ENCODE measurements at places on chromosomes 7 and 10. TPM values are rescaled to one million over a fixed set of nuclear protein-coding genes. Genes with fewer than 3 reads are reported as not detected.

- DNase-seq, result no peak
These were observed 72.5 kb downstream of the SEMA3D start for GRCh38 chr7:85114342-85114741.

Gene LRRN3
- 6.3 TPM for total RNA-seq

DNA sequence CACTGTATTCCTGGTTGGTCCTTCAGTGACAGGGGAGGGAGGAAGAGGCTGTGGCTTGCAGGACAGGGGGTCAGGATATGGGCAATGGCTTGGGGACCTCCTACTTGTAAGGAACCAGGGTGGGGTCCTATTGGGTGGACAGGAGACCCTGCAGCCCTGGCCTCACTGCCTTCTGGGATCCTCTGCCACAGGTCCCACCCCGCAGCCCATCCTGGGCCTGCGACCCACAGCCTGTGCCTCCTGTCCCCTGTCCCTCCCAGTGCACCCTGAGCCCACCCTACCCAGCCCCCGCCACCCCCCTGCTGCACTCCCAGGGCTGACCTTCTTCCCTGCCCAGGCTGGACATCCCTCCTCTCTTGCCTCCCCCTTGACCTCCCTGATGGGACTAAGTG, 58.7 kb upstream of the MYL10 start:
- no peak for DNase-seq

Gene IRF5
- total RNA-seq, result not detected

Gene VGF
- total RNA-seq, result 8.4 TPM

Gene TBRG4
- total RNA-seq, result 90.1 TPM

GRCh38 chr10:121303287-121303890, 294.9 kb downstream of the FGFR2 start:
- DNase-seq, result no peak

Gene FXYD4
- total RNA-seq, result not detected

DNA sequence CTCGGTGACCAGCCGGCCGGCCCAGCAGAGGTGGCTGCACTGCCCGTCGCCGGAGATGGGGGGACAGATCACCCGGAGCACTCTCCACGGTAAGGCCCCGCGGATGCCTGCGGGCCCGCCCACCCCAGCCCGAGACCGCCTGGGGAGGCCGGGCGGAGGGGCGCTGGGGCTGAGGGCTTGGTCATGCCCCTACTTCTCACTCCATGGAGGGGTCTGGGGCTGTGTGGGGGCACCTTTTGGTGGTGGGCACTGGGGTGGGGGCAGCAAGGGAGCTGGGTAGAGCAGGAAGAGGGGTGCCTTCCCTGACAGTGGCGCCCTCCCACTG, 61.8 kb downstream of the NEURL1 start:
- DNase-seq, result no peak

Gene GPR15LG
- total RNA-seq, result not detected

DNA sequence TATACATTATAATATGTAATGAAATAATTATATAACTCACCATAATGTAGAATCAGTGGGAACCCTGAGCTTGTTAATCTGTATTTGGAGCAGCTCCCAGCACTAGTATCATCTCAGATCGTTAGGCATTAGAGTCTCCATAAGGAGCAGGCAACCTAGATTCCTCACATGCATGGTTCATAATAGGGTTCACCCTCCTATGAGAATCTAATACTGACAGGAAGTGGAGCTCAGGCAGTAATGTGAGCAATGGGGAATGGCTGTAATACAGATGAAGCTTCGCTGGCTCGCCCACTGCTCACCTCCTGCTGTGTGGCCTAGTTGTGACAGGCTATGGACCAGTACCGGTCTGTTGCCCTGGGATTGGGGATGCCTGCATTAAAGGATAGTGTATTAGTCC, 49.5 kb downstream of the RSBN1L start:
- DNase-seq, result no peak

Gene CPEB3
- total RNA-seq, result 8.0 TPM

Gene CAMK2B
- total RNA-seq, result 55.1 TPM

GRCh38 chr7:17010637-17011300, 129.0 kb upstream of the AGR3 start:
- no peak for DNase-seq

DNA sequence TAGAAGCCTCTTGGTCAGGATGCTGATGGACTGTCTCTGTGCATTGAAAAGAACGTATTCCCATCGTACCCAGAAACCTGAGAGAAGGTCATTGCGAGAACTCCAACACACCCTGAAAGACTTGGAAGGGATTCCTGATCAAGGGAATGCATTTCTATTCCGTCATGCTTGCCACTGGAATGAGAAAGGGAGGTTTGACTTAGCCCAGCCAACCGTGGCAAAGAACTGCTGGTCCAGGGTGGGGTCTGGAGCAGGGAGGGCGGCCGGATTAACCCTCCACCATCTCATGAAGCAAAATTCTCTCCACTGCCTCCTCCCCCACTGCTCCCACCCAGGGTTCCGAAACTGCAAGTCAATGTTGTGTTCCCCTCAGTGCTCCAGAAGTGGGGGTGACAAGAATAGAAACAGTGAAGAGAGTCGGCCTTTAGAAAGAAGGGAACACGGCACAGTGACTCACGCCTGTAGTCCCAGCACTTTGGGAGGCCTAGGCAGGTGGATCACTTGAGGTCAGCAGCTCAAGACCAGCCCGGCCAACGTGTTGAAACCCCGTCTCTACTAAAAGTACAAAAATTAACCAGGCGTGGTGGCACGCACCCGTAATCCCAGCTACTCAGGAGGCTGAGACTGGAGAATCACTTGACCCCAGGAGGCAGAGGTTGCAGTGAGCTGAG, 137.5 kb upstream of the MGMT start:
- no peak for DNase-seq

Gene GDF10
- not detected for total RNA-seq

GRCh38 chr7:64557601-64558322, 5.1 kb downstream of the ZNF680 start:
- DNase-seq, result no peak

Gene RP9
- 26.4 TPM for total RNA-seq

GRCh38 chr7:103113164-103113563, 35.7 kb downstream of the NAPEPLD start:
- DNase-seq, result no peak

Gene CCL26
- total RNA-seq, result not detected

- peak; percentile 70 for DNase-seq
These were observed 445 bp upstream of the ATRNL1 start for GRCh38 chr10:115092555-115093285.

Gene C7orf33
- not detected for total RNA-seq

DNA sequence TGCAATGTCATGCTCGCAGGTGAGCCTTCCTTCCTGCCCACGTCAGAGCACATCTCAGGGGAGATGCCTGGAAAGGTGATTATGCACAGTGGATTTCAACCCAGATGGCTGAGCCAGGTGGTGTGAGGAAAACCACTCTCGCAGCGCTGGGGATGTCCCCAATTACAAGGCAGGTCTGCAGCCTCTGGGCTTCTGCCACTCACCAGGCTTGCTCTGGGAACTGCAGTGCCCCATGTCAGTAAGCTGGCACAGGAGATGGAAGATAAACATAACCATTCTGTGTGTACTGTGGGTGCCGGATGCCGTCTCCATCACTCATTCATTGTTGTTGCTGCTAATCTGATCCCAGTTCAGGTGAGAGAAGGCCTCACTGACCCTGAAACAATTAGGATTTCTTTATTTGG, 222.9 kb upstream of the PITRM1 start:
- DNase-seq, result no peak

DNA sequence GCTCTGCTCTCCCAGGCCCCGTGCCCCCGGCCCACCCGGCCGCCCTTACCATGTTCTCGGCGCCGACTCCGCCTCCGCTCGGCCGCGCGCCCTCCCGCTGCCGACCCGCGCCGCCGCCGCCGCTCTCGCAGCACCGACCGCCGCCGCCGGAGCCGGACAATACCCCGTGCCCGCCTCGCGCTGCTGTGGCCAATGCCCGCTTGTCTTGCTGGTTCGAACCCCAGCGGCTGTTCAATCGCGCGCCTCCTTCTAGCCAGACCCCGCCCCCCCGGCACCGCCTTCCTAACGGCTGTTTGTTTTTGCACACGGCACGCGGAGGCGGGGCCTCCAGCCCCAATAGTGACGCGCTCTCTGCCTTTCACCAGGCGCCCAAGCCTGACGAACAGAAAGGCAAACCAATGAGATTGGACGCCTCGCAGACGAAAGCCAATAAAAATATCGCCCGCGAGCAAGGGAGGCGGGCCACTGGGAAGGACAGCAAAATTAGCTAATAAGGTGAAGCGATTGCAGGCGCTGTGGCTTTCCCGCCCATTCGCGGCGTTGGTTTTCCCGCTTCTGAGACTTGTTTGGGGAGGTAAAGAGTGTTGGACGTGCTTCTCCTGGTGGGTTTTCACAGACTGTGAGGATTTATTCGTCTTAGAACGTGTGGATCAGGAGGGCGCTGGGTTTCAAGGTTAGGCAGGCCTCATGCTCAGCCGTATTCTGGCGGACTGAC, at the start of gene H2AZ2:
Gene H2AZ2 (minus strand): TSS at position 168 of the 715 bp plus-strand sequence. CDS start 116 bp downstream, at position 52.
- DNase-seq, result peak; percentile 100

DNA sequence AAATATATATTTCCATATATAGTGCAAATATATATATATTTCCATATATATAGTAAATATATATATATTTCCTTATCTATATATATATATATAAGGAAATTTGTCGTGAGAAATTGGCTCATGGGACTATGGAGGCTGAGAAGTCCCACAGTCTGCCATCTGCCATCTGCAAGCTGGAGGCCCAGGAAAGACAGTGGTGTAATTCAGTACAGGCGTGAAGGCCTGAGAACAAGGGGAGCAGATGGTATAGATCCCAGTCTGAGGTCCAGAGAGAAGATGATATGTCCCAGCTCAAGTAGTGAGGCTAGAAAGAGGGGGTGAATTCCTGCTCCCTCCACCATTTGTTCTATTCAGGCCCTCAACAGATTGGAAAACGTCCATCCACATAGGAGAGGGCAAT, 78.9 kb downstream of the MTPN start:
- DNase-seq, result peak; percentile 55

Gene WDR11
- 74.1 TPM for total RNA-seq

Gene CPN1
- total RNA-seq, result not detected

Data from glutamatergic neuron (in vitro differentiated cells).